ENCODE measurements at places on chromosomes 12 and 14.

GRCh38 chr12:2312175-2312574, 259.4 kb downstream of the CACNA1C start:
- DNase-seq = no peak

- peak; percentile 37 for DNase-seq
These were observed 62.3 kb downstream of the PRKD1 start for GRCh38 chr14:29865299-29865698.

DNA sequence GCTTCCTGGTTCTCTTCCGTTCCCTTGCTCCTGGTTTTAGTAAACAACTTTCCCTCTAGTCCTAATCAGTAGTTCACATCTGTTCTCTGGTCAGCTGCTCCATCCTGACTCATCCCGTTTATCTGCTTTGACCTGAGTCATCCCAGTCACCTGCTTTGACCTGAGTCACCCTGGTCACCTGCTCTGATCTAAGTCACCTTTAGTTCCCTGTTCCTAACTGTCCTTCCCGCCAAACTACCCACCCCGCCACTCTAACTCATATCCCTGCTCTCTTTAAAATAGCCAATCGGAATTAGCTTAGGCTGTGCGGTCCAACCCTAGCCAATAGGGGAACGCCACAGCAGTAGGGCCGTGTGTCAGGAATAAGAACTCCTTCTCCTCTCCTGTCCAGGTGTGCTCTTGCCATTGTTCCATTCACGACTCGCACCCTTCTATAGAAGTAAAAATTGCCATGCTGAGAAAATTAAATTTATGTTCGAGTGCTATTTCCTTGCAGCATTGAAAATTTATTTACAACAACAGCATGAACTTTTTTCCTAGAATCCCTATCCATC, 3.1 kb upstream of the ANKRD33 start:
- DNase-seq = peak; percentile 93

- DNase-seq = no peak
These were observed 260.6 kb upstream of the GARIN6 start for GRCh38 chr12:99386907-99387306.

- no peak for DNase-seq
These were observed 79.0 kb downstream of the SCN8A start for GRCh38 chr12:51669996-51670395.

- peak; percentile 92 for DNase-seq
These were observed 6.4 kb downstream of the SSH1 start for GRCh38 chr12:108850854-108851573.

DNA sequence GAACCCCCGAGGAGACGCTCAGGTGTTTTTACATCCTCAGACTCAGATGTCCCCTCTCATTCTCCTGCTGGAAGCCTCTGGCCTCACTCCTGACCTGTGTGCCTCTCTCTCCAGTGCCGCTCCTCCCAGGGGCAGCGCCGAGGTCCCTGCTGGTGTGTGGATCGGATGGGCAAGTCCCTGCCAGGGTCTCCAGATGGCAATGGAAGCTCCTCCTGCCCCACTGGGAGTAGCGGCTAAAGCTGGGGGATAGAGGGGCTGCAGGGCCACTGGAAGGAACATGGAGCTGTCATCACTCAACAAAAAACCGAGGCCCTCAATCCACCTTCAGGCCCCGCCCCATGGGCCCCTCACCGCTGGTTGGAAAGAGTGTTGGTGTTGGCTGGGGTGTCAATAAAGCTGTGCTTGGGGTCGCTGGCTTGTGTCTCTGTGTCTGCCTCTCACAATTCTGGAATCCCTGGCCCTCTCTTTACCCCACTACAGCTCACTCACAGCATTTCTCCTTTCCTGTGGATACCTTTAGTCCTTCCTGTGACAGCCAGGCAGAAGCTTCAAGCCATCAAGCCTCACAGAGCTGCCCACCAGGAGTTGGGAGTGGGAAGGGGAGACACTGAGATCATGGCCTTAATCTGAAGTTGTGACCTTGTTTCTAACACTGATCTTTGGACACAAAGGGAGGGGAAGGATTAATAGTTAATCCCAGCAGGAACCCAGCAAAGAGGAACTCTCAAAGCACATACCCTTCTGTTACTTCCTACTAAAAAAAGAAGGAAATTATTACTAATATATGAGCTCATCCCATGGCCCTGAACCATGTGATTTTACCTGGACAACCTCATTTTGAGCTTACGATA, 1.1 kb upstream of the SOAT2 start:
- DNase-seq = no peak

DNA sequence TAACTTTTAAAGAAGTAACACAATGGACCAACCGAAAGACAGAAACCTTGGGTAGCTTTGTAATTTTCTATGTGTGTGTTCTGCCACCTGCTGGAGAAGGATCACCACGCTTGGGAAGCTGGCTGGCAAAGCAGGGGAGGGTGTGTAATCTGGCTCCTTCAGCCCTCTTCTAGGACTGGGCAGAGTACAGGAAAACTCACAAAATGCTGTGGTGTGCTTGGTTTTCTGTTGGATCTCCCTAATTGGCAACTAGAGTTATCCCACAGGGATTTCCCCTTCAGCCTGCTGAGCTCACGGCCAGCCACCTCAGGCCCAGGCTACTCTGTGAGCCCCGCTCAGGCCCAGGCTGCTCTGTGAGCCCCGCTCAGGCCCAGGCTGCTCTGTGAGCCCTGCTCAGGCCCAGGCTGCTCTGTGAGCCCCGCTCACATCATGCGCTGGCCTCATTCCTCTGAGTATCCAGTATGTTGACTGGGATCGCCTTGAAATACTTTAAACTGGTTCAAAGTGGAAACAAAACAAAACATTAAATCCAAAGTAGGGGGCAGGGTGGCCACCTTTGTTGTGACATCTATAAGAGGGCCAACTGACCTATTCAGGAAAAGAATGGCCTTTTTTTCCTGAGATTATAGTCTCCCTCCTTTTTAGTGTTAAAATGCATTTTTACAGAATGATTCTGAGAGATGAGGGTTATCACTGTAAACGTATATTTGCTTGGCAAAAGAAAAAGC, 52.0 kb upstream of the RNU6-8 start:
- DNase-seq = peak; percentile 73

DNA sequence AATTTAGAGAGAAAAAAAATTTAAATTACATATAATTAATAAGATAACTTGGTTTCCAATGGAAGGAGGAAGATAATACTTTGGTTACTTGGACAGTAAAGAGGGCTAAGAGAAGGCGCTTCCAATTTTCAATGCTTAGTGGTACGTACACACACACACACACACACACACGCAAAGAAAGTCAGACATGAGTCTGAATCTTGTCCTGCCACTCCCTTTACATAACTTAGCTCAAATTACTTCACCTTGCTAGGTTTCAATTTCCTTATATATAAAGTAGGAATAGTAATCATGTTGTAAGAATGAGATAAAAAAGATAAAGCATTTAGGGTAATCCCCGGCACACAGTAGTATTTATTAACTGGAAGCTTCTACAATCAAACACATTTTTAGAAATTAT, 39.7 kb upstream of the VCPKMT start:
- DNase-seq = no peak

DNA sequence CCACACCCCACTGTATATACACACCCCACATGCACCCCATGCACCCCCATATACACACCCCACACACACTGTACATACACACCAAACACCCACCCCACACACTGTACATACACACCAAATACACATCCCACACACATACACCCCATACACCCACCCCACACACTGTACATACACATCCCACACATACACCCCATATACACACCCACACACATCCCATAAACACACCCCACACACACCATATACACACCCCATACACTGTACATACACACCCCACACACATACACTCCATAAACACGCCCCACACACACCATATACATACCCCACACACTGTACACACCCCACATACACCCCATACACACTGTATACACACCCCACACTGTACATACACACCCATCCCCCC, 82.3 kb downstream of the NOC4L start:
- no peak for DNase-seq

- no peak for DNase-seq
These were observed 30.7 kb downstream of the NOC4L start for GRCh38 chr12:132174839-132175490.

- DNase-seq = peak; percentile 98
These were observed 81.7 kb downstream of the TNFAIP2 start for GRCh38 chr14:103204852-103205540.

GRCh38 chr14:23125011-23125410, 6.0 kb upstream of the CEBPE start:
- DNase-seq = no peak

DNA sequence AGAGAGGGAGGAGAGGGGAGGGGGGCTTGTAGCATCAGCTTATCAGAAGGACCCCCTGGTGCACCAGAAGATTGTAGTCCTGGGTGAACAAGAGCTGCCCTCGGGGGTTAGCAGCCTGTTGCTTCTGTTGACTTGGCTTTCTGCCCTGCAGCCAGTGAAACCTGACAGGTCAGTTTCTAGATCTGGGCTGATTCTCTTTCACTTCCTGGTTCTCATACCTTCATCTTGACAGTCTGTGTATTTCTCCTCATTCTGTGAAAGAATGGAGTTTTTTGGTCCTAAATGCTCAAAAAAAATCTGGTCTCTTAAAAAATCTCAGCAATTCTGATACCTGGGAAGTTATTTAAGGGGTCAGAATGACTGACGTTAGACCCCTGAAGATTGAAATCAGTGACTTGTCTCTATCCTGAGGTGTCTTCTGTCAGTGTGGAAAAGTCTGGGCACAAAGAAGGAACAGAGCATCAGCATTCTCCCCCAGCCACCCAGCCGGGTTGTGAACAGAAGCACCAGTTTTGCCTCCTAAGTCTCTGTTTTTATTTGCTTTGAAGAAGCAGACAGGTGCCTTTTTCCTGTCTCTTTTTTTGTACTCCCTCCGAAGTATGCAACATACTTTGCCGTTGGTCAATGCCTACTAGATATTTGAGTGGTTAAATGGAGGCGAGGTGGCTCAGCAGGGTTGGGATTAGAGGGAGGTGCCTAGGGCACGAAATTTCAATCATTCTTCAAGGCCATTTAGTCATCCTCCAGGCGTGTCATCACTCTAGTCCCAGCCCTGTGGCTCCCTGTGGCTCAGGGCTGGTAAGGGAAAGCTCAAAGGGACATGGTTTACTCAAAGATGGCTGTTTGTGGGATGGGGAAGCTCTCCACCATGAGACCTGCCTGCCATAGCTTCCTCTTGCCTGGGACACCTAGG, 24.0 kb downstream of the TTC9 start:
- no peak for DNase-seq
